ENCODE measurements at places on chromosomes 16 and 17.

DNA sequence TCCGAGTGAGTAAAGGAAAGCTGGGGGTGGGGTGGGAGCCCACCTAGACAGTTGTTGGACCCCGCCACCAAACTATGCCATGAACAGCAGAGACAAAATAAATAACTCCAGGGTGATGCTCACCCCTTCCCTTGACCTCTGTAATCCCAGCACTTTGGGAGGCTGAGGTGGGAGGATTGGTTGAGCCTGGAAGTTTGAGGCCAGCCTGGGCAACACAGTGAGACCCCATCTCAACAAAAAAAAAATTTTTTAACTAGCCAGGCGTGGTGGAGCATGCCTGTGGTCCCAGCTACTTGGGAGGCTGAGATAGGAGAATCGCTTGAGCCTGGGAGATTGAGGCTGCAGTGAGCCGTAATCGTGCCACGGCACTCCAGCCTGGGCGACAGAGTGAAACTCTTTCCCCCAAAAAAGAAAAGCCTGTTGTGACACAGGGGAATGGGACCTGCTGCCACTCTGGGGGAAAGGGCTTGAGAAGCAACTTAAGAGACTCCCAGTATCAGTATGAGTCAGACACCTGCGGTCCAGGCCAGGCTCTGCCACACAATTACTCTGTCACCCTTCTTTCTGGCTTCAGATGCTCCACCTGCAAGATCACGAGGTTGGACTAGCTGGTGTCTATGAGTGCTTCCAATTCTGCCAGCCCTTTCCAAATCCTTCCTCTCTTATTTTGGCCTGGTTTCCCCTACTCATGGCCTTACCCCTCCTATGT, 5.0 kb downstream of the SGCA start:
- DNase-seq = no peak

GRCh38 chr17:55895112-55895759, 144.4 kb downstream of the PCTP start:
- DNase-seq = no peak

- DNase-seq = peak; percentile 16
Measured at GRCh38 chr17:59620518-59621259, 994 bp downstream of the CLTC start.

GRCh38 chr16:13029786-13030185, 128.4 kb downstream of the SHISA9 start:
- no peak for DNase-seq

DNA sequence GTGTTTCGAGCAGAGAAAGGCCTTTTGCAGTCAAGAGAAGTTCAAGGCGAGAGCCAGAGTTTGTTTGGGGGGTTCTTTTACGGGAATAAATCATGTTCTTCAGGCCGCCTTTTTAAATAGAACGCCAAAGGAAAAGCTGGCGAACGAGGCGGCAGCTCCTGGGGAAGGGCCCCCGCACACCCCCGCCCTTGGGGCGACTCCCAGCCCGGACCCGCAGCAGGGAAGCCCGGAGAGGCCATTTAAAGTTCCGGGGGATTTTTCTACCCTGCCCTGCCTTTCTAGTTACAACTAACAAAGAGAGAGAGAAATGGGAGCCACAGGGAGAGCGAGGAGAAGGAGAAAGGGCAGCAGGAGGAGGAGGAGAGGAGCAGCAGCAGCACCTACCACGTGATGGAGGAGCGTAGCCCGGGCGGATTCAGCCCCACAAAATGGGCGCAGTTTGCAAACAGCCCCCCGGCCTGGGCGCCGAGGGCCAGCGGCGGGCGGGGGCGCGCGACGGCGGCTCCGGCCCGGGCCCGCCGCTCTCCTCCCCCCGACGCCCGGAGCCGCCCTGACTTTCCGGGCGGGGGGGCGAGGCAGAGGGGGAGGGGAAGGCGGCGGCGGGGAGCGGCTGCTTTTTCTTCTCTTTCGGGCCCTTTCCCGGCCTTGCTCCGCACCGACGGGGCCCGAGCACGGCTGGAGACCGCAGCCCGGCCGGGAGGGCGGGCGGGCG, 634 bp downstream of the KANSL1 start:
- no peak for DNase-seq

DNA sequence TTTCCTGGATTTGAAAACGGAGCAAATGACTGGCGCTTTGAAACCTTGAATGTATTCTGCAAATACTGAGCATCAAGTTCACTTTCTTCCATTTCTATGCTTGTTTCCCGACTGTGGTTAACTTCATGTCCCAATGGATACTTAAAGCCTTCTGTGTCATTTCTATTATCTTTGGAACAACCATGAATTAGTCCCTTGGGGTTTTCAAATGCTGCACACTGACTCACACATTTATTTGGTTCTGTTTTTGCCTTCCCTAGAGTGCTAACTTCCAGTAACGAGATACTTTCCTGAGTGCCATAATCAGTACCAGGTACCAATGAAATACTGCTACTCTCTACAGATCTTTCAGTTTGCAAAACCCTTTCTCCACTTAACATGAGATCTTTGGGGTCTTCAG, 32.3 kb downstream of the BRCA1 start:
- DNase-seq = no peak

GRCh38 chr17:78258323-78259191, 27.1 kb downstream of the TMEM235 start:
- no peak for DNase-seq

GRCh38 chr17:39729280-39729851, 966 bp downstream of the MIEN1 start:
- no peak for DNase-seq

GRCh38 chr17:30958187-30958586, 12.7 kb upstream of the RNF135 start:
- no peak for DNase-seq

All from HCT116 (cell line).